Mucosa of descending colon (tissue), 3 donors: ENCODE measurements at places on chromosomes 3 and 15. TPM values are rescaled to one million over a fixed set of nuclear protein-coding genes. Genes with fewer than 3 reads are reported as not detected.

- DNase-seq, result no peak
Observed at GRCh38 chr15:53512029-53512428, 247.4 kb downstream of the WDR72 start.

DNA sequence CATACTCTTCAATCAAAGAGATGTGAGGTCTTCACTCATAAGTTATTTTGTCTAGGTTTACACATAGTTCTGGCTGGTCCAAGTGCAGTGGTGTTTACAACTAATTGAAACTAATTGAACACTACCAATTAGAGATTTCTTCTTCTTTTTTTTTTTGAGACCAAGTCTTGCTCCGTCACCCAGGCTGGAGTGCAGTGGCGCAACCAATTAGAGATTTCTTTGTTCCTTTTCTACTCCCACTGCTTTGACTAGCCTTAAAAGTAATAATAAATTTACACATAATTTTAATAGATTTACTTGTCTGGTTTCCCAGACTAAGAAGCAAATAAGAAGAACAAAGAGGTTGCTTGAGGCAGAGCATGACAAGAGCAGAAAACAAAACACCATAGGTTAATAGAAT lies 6.7 kb upstream of the DENND6A start:
- no peak for DNase-seq

DNA sequence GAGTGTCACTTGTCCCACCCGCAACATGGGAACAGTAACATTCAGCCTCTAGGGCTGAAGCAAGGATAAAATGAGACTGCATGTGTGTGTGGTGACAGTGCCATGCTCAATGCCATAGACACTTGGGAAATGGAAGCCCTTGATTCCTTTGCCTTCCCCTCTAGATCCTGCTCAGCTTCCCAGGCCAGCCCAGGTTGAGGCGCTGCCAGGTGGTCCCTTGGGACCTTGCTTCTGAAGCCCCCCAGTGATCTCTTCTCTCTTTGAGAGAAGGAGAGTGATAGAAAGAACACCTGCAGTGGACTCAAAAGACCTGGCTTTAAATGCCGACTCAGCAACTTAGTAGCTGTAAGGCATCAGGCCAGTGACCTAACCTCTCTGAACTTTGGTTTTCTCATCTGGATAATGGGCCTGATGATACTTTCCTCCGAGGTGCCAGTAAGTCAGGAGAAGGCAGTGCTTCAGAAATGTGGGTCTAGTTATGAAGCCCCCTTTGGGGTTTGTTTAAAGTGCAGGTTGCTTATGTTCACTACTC lies 144.5 kb downstream of the RPLP1 start:
- DNase-seq, result peak; percentile 16

- DNase-seq, result no peak
Observed at GRCh38 chr3:141413801-141414689, 45.7 kb downstream of the ZBTB38 start.

DNA sequence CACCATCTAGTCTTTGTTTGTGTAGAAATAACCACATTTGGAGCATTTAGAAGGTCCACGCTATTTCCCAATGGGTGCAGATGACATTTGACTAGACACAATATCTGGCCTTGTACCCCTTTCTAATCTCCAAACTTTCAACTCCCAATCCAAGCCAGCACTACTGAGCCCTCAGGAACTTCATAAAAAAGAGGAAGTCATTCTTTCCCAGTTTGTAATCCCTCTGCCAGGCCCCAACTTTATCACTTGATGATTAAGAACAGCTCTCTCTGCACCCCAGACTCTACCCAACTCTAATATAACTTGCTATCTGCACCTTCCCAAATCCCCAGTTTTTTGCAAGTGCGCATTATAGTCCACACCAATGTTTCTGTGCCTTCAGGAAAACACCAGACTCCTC lies 170.2 kb downstream of the KCNMB2 start:
- DNase-seq, result no peak

- no peak for DNase-seq
Observed at GRCh38 chr3:119330858-119331257, 36.7 kb downstream of the ARHGAP31 start.

The ABI3BP gene
- 70.8 TPM for total RNA-seq

The GCNT3 gene
- 426 TPM for total RNA-seq

The ACTRT3 gene
- 0.90 TPM for total RNA-seq
